Right atrium auricular region (tissue), 2 donors: ENCODE measurements at places on chromosomes 5 and 9. TPM values are rescaled to one million over a fixed set of nuclear protein-coding genes. Genes with fewer than 3 reads are reported as not detected.
A peak's percentile ranks its signal among the peaks of the same experiment; 100 is the strongest.

SLC46A2 gene
- total RNA-seq: not detected

NIM1K gene
- 0.48 TPM for total RNA-seq

GRCh38 chr5:15499528-15500324, at the start of gene FBXL7:
Gene FBXL7, plus strand, starts transcription at chr5:15500180.
- DNase-seq: peak; percentile 78

DNA sequence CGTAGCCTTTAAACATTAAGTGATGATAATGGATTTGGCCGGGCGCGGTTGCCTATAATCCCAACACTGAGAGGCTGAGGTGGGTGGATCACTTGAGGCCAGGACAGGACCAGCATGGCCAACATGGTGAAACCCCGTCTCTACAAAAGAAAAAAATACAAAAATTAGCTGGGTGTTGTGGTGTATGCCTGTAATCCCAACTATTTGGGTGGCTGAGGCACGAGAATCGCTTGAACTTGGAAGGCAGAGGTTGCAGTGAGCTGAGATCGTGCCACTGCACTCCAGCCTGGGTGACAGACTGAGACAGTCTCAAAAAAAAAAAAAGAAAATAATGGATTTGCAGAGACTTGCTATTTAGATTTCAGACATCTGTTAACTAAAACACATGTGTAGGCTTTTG, 9.2 kb upstream of the MATR3 start:
- DNase-seq: no peak

OGN gene
- total RNA-seq: 15.5 TPM

- no peak for DNase-seq
Measured at GRCh38 chr9:126605792-126606482, 7.8 kb upstream of the LMX1B start.

DNA sequence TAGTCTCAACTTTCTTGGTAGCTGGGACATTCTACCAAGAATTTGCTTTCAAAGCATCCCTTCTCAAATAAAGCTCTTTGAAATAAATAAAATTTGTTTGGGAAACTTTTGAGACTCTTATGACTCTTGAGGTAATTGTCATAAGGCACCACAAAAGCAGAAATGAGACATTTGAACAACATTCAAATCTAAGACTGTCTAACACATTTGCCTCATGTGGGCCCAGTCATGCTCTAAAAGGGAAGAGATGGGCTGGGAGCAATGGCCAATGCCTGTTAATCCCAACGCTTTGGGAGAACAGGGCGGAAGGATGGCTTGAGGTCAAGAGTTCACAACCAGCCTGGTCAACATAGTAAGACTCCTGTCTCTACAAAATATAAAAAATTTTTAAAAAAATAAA, 26.4 kb downstream of the SLC31A2 start:
- no peak for DNase-seq
